ENCODE measurements at places on chromosomes 4 and X.
A peak's percentile ranks its signal among the peaks of the same experiment; 100 is the strongest.

GRCh38 chr4:87037671-87038334, 103.0 kb downstream of the AFF1 start:
- peak; percentile 3 for DNase-seq

GRCh38 chr4:10673817-10674369, 10.7 kb downstream of the CLNK start:
- no peak for DNase-seq

GRCh38 chr4:25174674-25175073, 14.4 kb upstream of the SEPSECS start:
- peak; percentile 31 for DNase-seq

- no peak for DNase-seq
These were observed 150.6 kb downstream of the POU3F4 start for GRCh38 chrX:83658731-83659130.

GRCh38 chr4:84632092-84632491, 49.2 kb downstream of the CDS1 start:
- DNase-seq, result no peak

- DNase-seq, result no peak
These were observed 72.1 kb upstream of the DOCK11 start for GRCh38 chrX:118423558-118423957.

- no peak for DNase-seq
These were observed 238.0 kb downstream of the TMA16 start for GRCh38 chr4:163732473-163732872.

DNA sequence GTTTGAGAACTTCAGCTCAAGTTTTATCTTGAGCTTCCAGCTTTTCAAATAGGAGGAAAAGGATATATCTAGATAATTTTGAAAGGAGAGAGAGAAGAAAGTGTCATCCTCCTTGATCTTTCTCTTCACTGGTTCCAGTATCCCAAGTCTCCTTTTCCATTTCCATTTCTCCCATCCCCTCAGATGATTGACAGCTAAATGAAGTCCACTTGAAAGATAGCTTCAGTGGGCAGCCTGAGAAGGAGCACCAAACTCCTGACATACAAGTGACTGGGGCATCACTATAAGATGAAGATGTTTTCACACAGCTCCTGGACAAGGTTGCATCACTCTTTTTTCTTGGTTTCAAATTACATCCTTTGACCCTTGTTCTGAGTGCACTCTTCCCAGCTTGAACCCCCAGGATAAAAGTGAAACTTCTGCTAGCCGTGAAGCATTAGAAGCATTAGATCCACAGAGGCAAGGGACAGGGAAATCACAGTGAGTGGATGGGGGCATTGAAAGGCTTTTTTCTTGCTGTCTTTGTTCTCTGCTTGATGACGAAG, 17.5 kb upstream of the MAGEA10 start:
- DNase-seq, result no peak

DNA sequence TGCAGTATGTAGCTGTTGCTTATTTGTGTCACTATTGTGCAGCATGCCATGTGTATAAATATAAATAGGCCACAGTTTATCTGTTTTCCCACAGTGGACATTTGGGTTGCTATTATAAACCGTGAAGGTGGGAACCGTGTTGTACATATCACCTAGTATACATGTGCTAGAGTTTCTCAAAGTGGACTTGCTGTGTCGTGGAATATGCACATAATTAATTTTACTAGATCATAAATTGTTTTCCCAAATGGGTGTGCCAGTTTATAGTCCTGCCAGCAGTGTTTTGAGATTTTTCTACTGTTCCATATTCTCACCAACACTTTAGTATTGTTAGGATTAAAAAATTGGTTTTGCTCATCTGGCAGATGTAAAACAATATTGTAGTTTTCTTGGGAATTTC, 38.5 kb downstream of the PRIMPOL start:
- no peak for DNase-seq

DNA sequence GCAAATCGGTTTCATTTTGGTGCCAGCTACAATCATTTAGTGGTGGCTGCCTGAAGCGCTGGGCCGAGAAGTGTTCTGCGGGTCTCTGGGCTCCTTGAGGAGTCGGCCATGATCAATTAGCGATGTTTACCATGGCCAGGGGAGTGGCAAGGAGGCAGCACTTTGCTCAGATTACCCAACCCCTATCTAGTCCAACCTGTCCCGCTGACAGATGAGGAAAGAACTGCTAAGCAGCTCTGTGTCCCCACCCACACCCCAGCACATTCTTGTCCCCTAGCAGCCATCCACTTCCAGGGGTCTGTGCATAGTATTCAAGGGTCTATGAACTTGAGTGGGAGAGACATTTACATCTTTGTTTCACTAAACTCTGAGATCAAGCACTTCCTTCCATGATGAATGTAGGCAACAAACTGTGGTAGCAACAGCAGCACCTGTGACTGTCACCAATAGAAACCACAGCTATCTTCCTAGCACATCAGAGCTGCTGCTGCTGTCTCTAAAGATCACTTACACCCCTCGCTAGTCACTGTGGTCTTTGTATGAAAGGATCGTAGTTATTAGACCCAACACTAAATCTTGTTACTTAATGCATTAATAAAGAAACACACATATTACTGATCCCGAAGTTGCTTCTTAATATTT, 331.6 kb downstream of the BCOR start:
- no peak for DNase-seq

DNA sequence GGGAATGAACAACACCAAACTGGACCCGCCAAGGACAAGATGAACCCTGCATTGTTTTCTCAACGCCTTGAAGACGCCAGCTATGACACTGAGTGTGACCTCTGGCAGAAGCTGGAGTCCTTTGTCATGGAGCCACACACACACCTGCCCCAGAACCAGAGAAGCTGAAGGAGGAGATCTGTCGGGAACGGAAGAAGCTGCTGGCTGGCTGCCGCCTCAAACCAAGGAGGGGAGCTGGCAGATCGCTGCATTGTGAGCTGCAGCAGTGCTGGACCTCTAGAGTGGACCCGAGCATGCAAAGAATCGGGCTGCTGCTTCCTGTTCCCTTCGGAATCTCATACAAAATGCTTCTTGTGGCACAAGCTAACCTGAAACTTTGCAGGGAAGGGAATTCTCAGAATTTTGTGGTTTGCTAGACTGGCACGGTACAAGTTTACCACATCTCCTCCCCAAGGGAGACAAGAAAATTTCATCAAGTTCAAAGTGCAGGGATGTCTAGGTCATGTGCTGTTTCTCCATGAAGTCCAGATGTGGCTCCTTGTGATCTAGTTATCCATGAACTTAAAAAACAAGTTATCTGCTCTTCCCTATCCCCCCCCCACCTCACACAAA, 23.4 kb upstream of the GLRB start:
- DNase-seq, result no peak

GRCh38 chr4:19187096-19187495, 1064.6 kb upstream of the SLIT2 start:
- no peak for DNase-seq

DNA sequence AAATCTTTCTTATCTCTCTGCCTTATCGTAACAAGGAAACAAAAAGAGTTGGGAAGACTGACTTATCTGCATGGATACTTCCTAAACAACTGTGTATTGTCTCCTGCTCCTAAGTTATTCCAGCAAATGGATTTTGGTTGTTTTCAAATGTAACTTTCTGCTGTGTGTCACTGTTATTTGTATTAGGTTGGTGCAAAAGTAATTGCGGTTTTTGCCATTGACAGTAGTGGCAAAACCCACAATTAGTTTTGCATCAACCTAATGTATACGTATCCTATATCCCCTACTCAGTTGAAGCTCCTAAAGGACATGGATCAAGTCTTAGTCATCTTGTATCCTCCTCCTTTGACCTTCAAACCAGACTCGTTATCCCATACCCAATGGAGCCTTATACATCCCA, 263.4 kb upstream of the GPR101 start:
- no peak for DNase-seq

GRCh38 chr4:73152893-73153292, 83.4 kb upstream of the COX18 start:
- no peak for DNase-seq

GRCh38 chrX:102599951-102600579, 750 bp downstream of the ARMCX5 start:
- DNase-seq, result peak; percentile 19

GRCh38 chr4:162791226-162791625, 375.5 kb downstream of the NAF1 start:
- no peak for DNase-seq

DNA sequence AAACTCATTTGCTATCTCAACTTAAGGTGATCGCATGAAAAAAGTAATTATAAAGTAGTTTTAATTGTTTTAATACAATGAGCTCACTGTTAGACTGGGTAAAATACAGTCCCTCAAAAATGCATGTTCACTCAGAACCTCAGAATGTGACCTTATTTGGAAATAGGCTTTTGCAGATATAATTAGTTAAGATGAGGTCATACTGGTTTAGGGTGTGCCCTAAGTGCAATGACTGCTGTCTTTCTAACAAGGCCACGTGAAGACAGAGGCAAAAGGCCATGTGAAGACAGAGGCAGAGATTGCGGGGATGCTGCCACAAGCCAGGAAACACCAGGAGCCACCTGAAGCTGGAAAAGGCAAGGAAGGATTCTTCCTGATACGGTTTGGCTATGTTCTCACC, 262.1 kb downstream of the NKX6-1 start:
- no peak for DNase-seq

DNA sequence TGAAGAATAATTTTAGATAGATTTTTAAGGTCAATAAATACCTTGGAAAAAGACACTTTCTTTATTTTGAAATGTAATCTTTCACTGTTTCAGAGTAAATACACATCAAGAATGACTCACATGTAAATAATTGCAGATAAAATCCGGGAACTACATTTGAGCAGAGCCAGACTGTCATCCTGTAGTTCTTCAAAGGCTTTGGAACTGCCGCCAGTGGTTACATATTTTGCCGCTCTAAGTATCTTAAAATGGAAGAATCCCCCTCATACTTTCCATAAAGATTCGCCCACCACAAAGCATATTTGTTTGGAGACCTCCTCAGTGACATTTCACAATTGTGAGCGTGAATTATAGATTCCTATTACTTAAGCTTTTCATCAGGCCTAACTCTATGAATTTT, 607.8 kb upstream of the ZFP42 start:
- DNase-seq, result no peak

DNA sequence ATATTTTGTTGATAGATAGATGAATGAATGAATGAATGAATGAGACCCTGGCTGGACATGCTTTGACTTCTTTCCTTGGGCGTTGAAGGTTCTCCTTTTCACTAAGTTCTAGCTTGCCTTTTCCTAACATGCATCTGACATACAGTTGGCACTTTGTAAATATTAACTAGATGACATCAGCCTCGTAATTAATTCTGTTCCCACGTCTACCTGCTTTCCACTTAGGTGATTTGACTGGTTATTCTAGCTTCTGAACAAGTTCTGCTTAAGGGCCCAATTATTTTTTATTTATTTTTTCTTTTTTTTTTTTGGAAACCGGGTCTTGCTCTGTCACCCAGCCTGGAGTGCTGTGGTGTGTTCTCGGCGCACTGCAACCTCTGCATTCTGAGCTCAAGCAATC, 13.9 kb upstream of the RASL11B start:
- peak; percentile 9 for DNase-seq

GRCh38 chr4:75781305-75781704, 56.9 kb downstream of the USO1 start:
- DNase-seq, result no peak

DNA sequence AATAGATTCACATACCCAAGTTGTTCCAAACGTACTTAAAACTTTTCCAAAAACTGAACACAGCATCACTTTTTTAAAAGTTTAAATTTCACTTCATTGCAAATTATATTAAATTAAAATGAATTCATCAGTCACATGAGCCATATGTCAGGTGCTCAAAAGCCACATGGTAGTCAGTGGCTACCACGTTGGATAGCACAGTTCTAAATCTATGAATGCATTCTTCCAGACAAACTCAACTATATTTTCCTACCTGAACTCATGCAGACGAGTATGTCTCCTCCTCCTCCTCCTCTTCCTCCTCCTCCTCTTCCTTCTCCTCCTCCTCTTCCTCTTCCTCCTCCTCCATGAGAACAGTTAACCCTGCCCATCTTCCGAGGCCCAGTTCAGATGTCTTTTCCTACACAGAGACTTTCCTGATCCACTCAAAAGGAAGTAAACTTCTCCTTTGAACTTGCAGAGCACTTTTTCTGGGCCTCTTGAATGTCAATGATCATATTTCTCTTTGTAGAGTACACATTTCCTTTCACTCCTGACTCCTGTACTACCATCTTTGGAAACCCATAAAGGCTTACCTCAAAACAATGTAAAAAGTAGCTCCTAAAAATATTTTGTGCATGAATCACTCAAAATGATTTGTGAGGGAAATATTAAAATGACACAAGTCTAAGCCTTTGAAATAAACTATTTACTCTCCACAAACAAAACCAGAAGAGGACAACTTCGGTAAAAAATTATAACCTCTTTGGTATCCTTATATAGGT, 172.6 kb downstream of the AMELX start:
- no peak for DNase-seq

GRCh38 chr4:3107691-3108121, 33.2 kb downstream of the HTT start:
- no peak for DNase-seq

GRCh38 chr4:139950568-139950967, 203.4 kb downstream of the MAML3 start:
- no peak for DNase-seq

GRCh38 chr4:98586962-98587354, 71.5 kb downstream of the TSPAN5 start:
- no peak for DNase-seq

DNA sequence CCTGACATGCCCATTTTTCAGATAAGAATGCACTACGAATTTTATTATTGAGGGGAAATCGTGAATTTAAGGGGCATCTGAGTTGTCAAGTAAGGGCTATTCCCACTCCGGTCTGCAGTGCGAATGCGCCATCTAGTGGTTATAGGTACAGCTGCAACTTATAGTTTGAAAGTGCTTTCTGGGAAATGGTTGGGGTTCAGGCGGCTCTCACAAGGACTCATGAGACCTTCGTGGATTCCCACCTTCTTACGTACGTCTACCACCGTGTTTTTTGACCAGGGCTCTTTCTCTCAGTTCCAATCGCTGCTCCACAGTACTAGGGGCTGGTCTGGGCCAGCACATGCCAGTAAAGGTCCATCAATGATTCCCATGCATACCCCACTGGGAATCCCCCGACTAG, 12.3 kb downstream of the MSL3 start:
- DNase-seq, result peak; percentile 60

DNA sequence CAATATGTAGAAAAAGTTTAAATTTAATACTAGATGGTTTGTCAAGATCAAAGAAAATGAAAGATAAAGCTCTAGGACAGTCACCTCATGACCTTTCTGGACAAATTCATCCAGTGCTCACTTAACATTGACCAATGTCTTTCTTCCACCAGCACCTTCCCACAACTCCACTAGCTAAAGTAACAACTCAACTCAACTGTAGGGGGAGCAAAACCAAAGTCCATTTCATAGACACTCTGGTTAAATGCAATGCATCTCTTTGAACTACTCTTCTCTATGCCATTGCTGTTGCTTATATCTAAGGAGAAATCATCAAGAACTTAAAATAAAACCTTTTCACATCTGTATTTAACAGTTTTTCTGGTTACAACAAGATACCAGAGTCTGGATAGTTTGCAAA, 25.1 kb downstream of the UGT2B4 start:
- no peak for DNase-seq
